ENCODE measurements at places on chromosomes 12 and 14.

DNA sequence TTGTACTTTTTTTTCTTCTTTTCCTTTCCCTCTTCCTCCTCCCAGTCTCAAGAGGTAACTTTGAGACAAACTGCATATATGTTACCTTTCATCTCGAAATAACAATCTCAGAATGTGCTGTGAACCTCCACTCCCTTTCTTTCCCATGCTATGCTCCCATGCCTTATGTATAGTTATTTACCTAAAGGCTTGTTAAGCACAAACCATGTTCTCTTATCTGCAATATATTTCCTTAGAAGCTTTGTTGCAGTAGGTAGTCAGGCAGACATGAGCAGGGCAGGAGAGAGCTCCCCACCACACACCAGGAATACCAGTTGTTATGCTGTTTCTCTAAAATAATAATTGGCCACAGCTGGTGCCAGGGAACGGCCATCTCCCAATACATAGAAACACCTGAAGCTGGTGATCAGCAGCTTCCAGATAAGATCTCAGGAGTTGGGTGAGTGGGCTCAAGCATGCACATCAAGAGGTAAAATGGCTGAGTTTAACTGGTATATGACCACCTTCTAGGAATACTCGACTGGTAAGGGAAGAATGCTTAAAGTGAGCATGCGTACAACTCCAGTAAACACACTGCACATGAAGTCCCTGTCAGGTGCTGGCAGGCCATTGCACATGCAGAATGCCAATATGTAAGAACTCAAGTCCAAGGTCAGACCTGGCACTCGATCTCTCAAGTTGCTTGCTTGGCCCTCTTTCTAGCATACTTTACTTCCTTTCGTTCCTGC lies 14.8 kb upstream of the DHRS2 start:
- no peak for DNase-seq

GRCh38 chr12:24840046-24840800 lies 108.7 kb downstream of the BCAT1 start:
- DNase-seq = no peak

DNA sequence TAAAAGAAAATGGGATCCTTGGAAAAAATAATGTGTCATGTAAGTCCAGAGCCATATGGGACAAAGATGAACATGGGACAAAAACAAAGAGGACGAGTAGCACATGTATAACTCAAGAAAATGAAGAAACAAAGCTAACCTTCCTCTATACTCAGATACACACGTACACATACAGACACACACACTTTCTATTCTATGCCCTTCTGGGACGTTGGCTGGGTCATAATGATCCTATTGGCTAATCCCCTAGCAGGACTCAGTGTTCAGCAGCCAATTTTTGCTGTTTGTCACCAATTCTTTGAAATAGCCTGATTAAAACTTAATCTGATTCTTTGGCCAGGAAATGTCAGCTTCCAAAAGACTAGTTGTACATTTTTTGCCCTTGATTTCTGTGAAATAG lies 189.4 kb upstream of the FOXG1 start:
- DNase-seq = no peak

DNA sequence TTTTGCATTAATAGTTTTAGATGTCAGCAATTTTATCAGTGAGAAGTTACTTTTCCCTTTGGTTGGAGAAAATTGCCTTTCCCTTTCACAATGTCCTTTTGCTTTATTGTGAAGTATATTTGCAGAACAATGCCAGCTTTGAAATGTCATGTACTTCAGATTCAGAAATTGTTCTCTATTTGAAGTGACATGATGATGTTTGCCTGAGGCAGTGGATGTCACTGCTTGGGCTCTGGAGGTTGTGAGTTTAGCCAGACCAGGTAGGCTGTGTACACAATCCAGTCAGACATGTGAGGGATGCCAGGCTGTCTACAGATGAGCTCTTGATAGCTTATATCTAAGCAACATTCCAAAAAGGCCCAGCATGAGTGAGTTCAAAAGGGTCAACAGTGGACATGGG lies 451.9 kb upstream of the FBXO33 start:
- DNase-seq = no peak

- no peak for DNase-seq
Measured at GRCh38 chr12:111953455-111953854, 59.5 kb downstream of the TMEM116 start.

DNA sequence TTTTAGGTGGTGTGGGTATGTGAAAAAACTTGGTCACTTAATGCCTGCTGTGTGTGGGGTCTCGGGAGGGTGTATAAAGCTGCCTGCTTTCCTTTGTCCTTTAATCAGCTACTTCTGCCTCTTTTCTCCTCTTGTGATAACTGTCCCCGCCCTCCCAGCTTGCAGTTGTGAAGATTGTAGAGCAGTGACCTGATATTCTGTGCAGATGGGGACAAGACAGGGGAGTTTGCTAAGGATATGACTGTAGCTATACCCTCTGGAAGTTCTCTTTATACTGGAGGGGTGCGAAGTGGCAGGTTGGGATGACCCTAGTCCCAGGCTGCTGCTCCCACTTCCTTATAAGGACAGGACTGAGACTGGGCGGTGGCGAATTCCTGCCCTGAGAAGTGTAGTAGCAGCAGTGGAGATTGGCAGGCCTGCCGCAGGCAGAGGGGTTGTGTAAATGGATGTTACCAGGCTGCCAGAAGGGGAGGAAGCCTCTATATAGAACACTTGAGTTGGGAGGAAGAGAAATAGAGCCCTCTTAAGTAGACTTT lies 835 bp downstream of the MYL6 start:
- no peak for DNase-seq

DNA sequence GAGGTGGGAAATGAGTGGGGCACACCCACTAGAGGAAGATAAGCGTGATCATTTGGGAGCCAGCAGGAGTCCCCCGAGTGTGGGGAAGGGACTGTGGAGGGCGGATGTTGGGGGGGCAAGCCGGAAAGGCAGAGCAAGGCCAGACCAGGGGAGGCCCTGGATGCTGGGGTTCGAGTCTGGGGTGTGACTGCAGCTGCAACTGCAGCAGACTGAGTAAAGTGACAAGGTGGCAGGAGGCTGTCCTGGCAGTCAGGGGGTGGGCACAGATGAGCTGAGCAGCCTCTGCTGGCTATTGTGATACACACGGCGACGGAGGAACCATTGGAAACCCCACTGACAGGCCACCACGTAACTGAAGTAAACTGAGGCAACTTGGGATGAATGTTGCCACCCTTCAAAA lies 110.2 kb downstream of the LGMN start:
- no peak for DNase-seq

- DNase-seq = no peak
Measured at GRCh38 chr14:104676694-104677511, 12.5 kb upstream of the INF2 start.

GRCh38 chr12:49244176-49244575 lies 20.7 kb upstream of the TUBA1C start:
- no peak for DNase-seq

DNA sequence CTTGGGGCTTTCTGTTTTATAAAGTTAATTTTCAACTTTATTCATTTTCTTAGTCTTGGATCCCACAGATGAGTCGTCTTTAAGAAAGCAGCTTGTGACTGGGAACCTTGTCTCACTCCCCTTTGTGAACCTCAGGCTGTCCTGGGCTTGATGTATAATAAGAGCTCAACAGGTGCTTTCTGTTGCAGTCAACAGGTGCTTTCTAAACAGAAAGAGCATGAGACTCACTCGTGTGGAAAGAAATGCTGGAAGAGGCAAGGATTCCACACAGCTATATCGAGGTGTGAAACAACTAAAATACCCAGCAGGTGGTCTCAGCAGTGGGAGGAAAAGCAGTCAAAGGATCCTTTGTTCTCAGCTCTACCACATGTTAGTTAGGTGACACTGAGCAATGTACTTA lies 398.9 kb downstream of the EGLN3 start:
- no peak for DNase-seq

- DNase-seq = no peak
Measured at GRCh38 chr12:88327276-88327675, 185.2 kb downstream of the TMTC3 start.

- no peak for DNase-seq
Measured at GRCh38 chr12:132253698-132254480, 75.5 kb downstream of the GALNT9 start.
